ENCODE measurements at places on chromosomes 7 and 10.

DNA sequence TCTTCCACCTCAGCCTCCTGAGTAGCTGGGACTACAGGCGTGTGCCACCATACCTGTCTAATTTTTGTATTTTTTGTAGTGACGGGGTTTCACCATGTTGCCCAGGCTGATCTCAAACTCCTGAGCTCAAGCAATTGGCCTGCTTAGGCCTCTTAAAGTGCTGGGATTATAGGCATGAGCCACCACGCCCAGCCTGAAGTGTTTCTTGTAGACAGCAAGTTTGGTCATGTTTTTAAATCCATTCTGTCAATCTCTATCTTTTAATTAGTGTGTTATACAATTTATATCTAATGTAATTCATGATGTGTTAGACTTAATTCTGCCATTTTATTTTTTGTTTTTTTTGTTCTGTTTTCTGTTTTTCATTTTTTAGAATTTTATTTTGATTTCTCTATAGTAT is 17.2 kb upstream of the MXI1 start:
- DNase-seq, result no peak

DNA sequence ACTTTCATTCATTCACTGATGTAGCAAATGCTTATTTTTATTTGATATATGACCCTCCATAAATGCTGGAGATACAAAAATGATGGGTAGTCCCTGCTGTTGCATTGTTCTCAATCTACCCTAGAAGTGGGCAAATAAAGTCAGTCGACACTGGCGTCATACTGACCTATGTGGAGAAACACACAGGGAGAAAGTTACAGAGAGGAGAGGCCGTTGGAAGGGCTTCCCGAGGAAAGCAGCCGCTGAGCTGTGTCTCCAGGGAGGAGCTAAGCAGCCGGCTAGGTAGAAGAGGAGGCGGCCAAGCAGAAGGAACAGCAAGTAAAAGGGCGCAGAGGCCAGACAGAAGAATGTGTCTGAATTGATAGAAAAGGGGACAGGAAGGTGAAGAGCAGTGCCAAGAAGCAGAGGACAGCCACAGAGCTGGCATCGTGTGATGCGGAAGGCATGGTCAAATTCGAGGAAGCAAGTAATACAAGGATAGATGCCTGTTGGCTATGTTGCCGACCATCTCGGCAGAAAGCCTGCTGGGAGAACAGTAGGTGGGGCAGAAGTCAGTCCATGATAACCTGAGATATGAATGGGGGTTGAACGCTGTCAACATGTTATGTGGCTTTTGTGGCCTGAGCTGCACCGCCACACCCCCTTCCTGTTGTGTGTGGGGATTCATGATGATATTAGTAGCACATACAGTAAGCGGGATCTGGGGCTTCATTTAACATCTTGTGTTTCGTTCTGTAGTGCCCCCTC is 25.9 kb downstream of the ST8SIA6 start:
- no peak for DNase-seq

DNA sequence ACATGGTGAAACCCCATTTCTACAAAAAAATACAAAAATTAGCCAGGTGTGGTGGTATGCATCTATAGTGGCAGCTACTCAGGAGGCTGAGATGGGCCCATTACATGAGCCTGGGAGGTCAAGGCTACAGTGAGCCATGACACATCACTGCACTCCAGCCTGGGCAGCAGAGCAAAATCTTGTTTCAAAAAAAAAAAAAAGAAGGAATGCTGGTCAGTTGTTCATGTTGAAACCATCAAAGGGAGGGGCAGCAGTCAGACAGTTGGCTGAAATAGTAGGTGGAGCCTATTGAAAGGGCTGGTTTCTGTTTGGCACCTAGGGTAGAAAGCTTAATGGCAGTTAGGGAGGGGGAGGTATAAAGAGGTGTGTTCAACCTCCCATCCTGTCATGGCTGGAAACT is 323.0 kb downstream of the GALNT17 start:
- no peak for DNase-seq

GRCh38 chr7:149422914-149423301 is 38.0 kb downstream of the ZNF777 start:
- no peak for DNase-seq

DNA sequence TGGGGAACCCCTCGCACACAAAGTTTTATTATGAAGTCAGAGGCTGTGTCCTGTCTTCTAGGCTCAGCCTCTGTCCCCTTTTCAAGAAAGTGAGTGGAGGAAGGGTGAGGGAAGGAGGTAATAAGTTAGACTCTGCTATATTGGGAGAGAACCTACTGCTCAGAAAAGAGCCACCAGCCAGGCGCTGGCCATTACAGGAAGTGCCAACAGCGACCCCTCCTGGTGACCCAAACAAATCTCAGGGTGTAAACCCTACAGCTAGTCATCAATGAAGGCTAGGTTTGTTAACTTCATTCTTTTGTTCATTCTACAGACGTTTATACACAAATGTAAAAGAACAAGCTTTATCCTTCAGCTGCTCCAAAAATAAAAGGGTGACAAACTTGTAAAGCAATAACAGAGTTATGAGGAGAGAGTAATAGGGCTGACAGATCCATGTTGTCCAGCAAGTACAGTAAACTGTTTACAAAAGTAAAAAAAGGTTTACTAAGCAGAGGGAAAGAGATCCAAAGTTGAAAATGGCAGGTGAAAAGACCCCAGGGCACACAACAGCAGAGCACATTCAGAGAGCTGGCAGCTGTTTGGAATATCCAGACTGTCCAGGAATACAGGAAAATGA is 82.7 kb downstream of the FAM204A start:
- peak; percentile 27 for DNase-seq

DNA sequence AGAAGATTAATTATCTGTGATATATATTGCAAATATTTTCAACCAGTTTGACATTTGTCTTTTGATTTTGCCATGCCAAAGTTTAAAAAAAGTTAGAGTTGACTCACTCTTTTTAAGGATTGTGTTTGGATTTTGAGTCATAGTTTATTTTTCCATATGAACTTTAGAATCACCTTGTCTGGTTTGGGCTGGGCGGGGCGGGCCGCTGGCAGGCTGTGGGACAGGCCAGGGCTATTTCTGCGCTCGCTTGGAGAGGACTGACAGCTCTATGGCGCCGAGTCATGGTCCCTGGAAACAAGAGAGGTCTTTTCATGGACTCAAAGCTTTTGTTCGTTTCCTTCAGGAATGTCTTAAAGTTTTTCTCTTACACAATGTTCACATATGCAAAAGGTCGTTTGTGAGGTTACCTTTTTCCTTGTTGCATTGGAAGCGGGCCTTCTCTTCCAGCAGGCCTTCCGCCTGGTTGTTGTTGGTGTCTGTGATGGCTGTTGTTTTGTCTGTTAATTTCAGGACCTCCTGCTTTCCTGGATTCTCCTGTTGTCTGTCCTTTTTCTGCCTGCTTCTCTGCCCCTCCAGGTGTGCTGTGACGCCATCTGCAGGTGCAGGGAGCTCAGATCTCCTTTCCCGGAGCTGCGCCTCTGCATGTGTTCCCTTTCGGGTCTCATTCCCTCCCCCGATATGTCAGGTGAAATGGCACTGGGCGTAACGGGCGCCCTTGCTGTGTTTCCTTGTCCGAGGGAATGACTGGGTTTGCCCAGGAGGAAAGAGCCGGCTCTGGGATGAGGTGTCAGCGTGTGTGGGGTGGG is 53.8 kb downstream of the INPP5A start:
- DNase-seq, result peak; percentile 36

DNA sequence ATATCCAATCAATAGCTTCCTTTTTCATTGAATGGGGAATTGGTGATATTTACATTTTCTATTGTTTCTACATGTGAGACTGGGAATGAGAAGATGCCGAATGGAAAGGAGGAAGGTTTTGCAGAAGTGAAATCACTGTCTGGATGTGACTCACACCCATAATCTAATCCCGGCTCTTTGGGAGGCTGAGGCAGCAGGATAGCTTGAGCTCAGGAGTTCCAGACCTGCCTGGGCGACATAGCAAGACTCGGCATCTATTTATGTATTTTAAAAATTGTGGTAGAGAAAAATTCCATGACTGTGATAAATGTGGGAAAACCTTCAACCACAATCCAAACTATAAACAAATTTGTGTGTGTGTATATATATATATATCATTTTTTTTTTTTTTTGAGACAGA is 10.9 kb upstream of the FIS1 start:
- peak; percentile 31 for DNase-seq

DNA sequence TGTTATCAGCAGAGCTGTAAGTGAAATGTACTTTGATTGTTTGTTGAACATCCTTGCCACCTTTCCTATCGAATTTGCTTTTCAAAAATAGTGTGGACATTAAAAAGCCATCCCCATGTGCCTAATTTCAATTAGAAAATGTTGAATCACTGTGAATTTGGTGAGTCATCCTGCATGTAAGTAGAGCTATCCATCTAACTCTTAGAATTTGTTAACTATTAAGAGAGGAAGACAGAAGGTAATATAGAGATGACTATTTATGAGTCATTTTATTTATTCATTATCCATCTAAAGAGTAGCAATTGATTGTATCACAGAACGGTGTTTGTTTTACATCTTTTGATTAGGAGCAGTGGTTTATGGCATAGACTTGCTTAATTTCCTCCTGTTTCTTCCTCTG is 154.7 kb downstream of the MGMT start:
- no peak for DNase-seq

GRCh38 chr10:132541601-132542011 is 4.0 kb downstream of the INPP5A start:
- no peak for DNase-seq

Data from iris pigment epithelial cell (primary cell).